ENCODE measurements at places on chromosomes 7 and 10. TPM values are rescaled to one million over a fixed set of nuclear protein-coding genes. Genes with fewer than 3 reads are reported as not detected.

The INMT gene
- total RNA-seq, result 41.8 TPM

GRCh38 chr10:64508029-64508661 lies 986.9 kb downstream of the REEP3 start:
- no peaks in the 10 kb centered on the region for H3K27me3 ChIP-seq
- H3K36me3 ChIP-seq, result no peaks in the 10 kb centered on the region
- no peak overlapping the region for H3K4me3 ChIP-seq
- H3K4me1 ChIP-seq, result no peaks in the 10 kb centered on the region
- no peak overlapping the region for H3K27ac ChIP-seq

DNA sequence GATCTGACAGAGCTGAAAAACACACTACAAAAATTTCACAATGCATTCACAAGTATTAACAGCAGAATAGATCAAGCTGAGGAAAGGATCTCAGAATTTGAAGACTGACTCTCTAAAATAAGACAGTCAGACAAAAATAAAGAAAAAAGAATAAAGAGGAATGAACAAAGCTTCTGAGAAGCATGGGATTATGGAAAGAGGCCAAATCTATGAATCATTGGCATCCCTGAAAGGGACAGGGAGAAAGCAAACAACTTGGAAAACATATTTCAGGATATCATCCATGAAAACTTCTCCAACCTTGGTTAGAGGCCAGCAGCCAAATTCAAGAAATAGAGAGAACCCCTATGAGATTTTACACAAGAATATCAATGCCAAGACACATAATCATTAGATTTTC lies 804.8 kb upstream of the IGFBP3 start:
- no peak for DNase-seq
- H3K27ac ChIP-seq, result no peak overlapping the region
- no peak overlapping the region for H3K4me3 ChIP-seq
- no peaks in the 10 kb centered on the region for H3K4me1 ChIP-seq
- no peaks in the 10 kb centered on the region for H3K27me3 ChIP-seq
- no peaks in the 10 kb centered on the region for H3K36me3 ChIP-seq

- H3K27ac ChIP-seq, result no peak overlapping the region
- no peaks in the 10 kb centered on the region for H3K27me3 ChIP-seq
- H3K36me3 ChIP-seq, result no peaks in the 10 kb centered on the region
- no peaks in the 10 kb centered on the region for H3K4me1 ChIP-seq
- no peak overlapping the region for H3K4me3 ChIP-seq
- no peak for DNase-seq
Observed at GRCh38 chr7:93046641-93047040, 71.1 kb downstream of the SAMD9 start.

DNA sequence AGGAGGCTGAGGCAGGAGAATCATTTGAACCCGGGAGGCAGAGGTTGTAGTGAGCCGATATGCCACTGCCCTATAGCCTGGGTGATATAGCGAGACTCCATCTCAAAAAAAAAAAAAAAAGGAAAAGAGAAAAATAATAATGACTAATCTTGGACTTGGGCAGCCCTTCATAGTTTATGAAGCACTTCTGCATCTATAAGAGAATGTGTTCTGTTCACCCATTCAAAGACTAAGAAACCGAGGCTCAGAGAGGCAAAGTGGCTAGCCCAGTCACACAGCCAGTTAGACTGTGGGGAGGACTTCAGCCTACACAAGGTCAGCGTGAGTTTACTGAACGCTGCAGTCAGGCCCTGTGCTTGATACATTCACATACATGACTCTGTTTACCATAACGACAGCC lies 46.9 kb downstream of the UNC5B start:
- H3K36me3 ChIP-seq, result no peaks in the 10 kb centered on the region
- peaks cover 13% of the 10 kb centered on the region for H3K4me1 ChIP-seq
- H3K27ac ChIP-seq, result no peak overlapping the region
- no peaks in the 10 kb centered on the region for H3K27me3 ChIP-seq

GRCh38 chr10:22454634-22455033 lies 109.3 kb downstream of the SPAG6 start:
- H3K27ac ChIP-seq, result no peak overlapping the region
- no peaks in the 10 kb centered on the region for H3K36me3 ChIP-seq
- H3K27me3 ChIP-seq, result no peaks in the 10 kb centered on the region

- H3K4me1 ChIP-seq, result peaks cover 16% of the 10 kb centered on the region
- no peak for DNase-seq
- no peak overlapping the region for H3K4me3 ChIP-seq
- H3K27me3 ChIP-seq, result no peaks in the 10 kb centered on the region
- H3K36me3 ChIP-seq, result no peaks in the 10 kb centered on the region
Observed at GRCh38 chr7:99124751-99125504, 19.0 kb downstream of the SMURF1 start.

DNA sequence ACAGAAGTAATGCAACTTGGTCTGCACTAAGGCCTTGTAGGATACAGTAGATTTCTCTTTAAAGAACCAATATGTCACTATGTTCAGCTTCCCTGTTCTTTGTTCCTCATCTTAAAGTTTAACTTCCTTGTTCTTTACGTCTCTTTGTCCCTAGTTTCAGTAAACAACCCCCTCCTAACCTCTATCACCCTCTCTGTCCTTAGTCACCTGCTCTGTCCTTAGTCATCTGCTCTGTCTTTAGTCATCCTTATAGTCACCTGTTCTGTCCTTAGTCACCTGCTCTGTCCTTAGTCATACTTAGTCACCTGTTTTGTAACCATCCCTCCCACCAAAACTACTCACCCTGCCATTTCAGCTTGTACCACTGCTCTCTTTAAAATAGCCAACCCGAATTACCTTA lies 144.6 kb upstream of the TMEM106B start:
- H3K4me1 ChIP-seq, result no peaks in the 10 kb centered on the region
- no peak overlapping the region for H3K4me3 ChIP-seq
- no peak overlapping the region for H3K27ac ChIP-seq
- DNase-seq, result no peak
- no peaks in the 10 kb centered on the region for H3K36me3 ChIP-seq

The DYDC2 gene
- 0.95 TPM for total RNA-seq

GRCh38 chr10:63719226-63719856 lies 198.1 kb downstream of the REEP3 start:
- H3K27ac ChIP-seq, result no peak overlapping the region
- no peak for DNase-seq
- no peaks in the 10 kb centered on the region for H3K36me3 ChIP-seq
- H3K4me1 ChIP-seq, result no peaks in the 10 kb centered on the region
- H3K27me3 ChIP-seq, result no peaks in the 10 kb centered on the region

GRCh38 chr10:102310361-102311024 lies 65.2 kb downstream of the GBF1 start:
- H3K27me3 ChIP-seq, result no peaks in the 10 kb centered on the region
- no peaks in the 10 kb centered on the region for H3K4me1 ChIP-seq
- H3K4me3 ChIP-seq, result no peak overlapping the region
- DNase-seq, result no peak
- H3K36me3 ChIP-seq, result no peaks in the 10 kb centered on the region

GRCh38 chr7:32289651-32290414 lies 200.3 kb downstream of the LSM5 start:
- no peaks in the 10 kb centered on the region for H3K4me1 ChIP-seq
- DNase-seq, result no peak
- no peak overlapping the region for H3K27ac ChIP-seq
- H3K36me3 ChIP-seq, result no peaks in the 10 kb centered on the region
- no peaks in the 10 kb centered on the region for H3K27me3 ChIP-seq
- H3K4me3 ChIP-seq, result no peak overlapping the region

- H3K4me1 ChIP-seq, result no peaks in the 10 kb centered on the region
- no peaks in the 10 kb centered on the region for H3K27me3 ChIP-seq
- H3K27ac ChIP-seq, result no peak overlapping the region
- no peaks in the 10 kb centered on the region for H3K36me3 ChIP-seq
Observed at GRCh38 chr10:21150166-21150565, 253.1 kb upstream of the NEBL start.

DNA sequence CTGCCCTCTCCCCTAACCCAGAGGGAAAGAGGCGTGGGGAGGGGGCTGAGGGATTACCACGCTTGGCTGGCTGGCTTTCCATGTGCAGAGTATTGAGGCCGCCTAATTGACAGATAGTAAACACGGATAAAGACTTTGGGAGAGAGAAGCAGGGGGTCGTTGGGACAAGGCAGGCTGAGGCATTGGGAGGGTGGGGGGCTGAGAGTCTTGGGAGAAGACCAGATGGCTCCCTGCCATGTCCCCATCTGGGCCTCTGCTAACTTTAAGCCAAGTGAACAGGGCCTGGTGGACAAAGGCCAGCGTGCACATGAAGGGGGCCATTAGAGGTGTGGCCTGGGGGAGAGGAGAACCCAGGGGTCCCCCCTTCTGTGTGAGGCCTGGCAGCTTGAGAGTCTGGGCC lies 55.4 kb upstream of the MXI1 start:
- H3K36me3 ChIP-seq, result no peaks in the 10 kb centered on the region
- no peaks in the 10 kb centered on the region for H3K27me3 ChIP-seq
- H3K27ac ChIP-seq, result no peak overlapping the region
- no peak overlapping the region for H3K4me3 ChIP-seq
- no peak for DNase-seq
- no peaks in the 10 kb centered on the region for H3K4me1 ChIP-seq

GRCh38 chr7:117036836-117037235 lies 83.5 kb downstream of the ST7 start:
- H3K4me3 ChIP-seq, result no peak overlapping the region
- H3K36me3 ChIP-seq, result no peaks in the 10 kb centered on the region
- H3K27me3 ChIP-seq, result no peaks in the 10 kb centered on the region
- H3K27ac ChIP-seq, result no peak overlapping the region
- no peak for DNase-seq

DNA sequence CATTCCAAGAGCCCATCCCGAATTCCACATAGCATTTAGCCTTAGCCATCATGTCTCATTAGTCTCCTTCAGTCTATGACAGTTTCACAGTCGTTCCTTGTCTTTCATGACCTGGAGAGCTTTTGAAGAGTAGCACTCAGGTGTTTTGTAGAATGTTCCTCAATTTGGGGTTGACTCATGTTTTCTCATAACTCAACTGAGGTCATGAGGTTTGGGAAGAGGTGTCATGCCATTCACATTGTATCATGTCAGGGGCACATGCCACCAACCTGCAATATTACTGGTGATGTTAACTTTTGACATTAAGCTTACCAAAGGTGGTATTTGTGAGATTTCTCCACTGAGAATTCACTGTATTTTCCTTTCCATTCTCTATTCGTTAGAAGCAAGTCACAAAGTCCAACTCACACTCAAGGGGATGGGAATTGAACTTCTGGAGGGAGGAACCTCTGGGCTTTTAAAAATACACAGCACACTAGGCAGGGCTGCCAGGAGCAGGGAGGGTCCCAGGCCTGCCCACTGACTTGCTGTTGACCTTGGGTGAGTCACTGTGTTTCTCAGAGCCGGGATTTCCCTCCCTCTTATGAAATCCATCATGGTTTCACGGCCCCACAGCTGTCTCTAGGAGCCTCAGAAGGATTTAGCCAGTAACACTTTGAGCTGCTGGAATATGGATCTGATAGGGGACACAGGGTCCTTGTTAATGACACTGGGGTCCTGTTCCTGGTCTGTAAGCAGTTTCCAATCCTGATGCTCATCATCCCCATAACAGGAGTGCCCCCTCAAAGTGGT lies 74.4 kb upstream of the TCF7L2 start:
- H3K4me3 ChIP-seq, result no peak overlapping the region
- H3K4me1 ChIP-seq, result peaks cover 1% of the 10 kb centered on the region
- no peak for DNase-seq
- no peak overlapping the region for H3K27ac ChIP-seq
- no peaks in the 10 kb centered on the region for H3K27me3 ChIP-seq

DNA sequence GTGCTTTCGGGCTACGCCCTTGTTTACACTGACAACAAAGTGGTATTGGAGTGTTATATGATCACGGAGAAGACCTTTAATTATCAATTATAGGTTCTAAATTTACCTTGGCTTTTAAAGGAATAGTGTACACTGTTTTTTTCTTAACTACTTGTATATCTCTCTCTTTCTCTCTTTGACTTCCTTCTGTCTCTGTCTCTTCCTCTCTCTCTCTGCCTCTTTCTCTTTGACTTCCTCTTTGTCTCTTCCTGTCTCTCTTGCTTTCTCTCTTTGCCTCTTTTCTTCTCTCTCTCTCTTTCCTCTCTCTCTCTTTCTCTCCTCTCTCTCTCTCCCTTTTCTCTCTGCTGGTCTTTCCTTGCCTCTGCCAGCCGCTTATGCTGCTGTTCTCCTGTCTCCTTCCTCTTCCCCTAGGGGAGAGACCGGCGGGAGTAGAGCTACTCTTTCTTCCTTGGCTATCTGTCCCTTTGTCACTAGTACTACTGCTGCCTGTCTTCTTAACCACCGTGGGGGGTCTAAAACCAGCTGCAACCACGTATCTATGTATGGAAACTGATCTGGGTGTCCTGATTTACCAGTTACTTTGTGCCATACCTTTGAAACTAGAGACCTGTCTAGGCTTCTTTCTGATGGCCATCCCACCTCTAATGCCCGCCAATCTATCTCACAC lies 36.9 kb upstream of the GSDME start:
- no peak overlapping the region for H3K27ac ChIP-seq
- H3K4me3 ChIP-seq, result no peak overlapping the region
- no peaks in the 10 kb centered on the region for H3K36me3 ChIP-seq
- no peaks in the 10 kb centered on the region for H3K4me1 ChIP-seq

DNA sequence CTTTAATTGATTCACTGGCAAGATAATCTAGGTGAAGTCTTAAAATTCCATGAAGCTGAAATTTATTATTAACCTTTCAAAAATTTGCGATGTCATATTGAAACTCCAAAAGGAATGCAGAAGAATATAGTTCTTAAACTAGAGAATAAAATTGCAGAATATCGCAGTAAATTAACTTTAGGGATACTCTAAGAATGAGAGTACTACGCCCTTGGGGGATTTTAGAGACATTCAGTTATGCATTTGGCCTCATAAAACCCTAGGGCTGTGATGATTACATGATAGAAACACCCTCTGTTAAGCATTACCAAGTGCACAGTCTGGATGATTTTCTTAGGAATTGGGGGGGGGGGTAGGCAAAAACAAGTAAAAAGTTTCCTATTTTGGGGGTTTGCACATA lies 3.7 kb downstream of the WNT2 start:
- H3K27ac ChIP-seq, result no peak overlapping the region
- no peak for DNase-seq
- no peaks in the 10 kb centered on the region for H3K27me3 ChIP-seq

DNA sequence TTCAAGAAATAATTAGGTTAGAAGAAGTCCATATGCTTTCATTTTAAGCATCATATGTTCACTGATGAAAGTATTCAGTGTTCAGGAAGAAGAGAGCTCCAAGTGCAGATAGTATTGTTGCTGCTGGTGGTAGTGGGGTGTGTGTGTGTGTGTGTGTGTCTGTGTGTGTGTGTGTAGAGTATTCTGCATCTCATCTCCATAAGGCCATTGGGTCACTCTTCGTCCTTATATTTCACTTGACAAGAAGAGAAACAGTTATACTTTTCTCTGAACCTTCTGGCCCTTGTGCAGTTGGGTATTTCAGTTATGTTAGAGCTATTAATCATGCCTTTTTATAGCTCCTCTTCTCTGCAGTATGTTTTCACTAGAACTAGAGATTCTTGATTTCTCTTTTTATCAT lies 26.2 kb downstream of the ADAM22 start:
- no peak for DNase-seq
- H3K4me3 ChIP-seq, result no peak overlapping the region

The PSD gene
- 4.4 TPM for total RNA-seq

The SHTN1 gene
- 15.6 TPM for total RNA-seq

The ASIC3 gene
- 3.8 TPM for total RNA-seq

- H3K4me3 ChIP-seq, result no peak overlapping the region
- no peak overlapping the region for H3K27ac ChIP-seq
- H3K36me3 ChIP-seq, result no peaks in the 10 kb centered on the region
- no peak for DNase-seq
Observed at GRCh38 chr7:24531255-24531654, 42.0 kb upstream of the PALS2 start.

The HABP2 gene
- total RNA-seq, result 0.72 TPM

GRCh38 chr7:24707988-24708615 lies 49.2 kb downstream of the GSDME start:
- no peaks in the 10 kb centered on the region for H3K36me3 ChIP-seq
- H3K27ac ChIP-seq, result no peak overlapping the region
- no peaks in the 10 kb centered on the region for H3K27me3 ChIP-seq
- H3K4me3 ChIP-seq, result no peak overlapping the region
